Stimulated activated CD8-positive, alpha-beta memory T cell treated with anti-CD3 and anti-CD28 coated beads, Interleukin-4, amount 100 ng/mL, for 48 hours (primary cell): ENCODE measurements at places on chromosomes 5 and 9.

DNA sequence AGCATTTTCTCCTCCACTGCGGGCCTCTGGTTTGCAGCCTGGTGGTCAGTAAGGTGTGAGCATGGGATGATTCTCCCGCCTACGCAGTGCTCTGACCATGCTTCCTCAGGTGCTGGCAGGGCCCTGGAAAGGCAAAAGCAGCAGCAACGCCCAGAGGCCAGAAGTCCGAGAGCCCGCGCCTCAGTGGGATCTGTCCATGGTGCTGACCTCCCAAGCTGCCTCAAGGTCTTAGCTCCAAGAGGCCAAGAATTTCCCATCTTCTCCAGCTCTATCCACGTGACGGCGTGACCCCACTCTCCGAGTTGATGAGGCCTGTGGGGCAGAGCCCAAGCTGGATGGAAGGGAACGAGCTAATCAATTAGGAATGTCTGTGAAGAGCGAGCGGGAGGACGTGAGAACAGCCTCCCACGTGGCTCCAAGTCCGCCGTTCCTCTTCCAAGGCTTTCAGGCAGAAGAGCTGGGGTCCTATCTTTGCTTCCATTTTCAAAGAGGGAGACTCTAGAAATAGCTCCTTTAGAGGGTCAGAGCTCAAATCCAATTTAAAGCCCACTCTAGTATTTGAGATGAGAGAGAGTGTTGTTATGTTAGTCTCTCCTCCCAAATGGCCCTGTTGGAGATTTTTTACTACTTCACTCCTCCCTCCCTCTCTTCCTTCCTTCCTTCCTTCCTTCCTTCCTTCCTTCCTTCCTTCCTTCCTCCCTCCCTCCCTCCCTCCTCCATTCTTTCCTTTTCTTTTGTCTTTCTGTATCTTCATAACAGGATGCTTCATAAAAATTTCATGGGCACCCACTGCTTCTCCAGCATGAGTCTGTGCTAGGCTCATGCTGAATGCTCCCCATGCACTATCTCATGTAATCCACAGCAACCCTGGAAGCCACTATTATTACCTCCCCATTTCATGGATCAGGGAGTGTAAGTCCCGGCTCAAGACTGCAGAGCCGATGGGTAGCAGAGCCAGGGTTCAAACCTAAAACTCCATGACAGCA, 69.3 kb downstream of the OLFM1 start:
- DNase-seq: peak; percentile 45

DNA sequence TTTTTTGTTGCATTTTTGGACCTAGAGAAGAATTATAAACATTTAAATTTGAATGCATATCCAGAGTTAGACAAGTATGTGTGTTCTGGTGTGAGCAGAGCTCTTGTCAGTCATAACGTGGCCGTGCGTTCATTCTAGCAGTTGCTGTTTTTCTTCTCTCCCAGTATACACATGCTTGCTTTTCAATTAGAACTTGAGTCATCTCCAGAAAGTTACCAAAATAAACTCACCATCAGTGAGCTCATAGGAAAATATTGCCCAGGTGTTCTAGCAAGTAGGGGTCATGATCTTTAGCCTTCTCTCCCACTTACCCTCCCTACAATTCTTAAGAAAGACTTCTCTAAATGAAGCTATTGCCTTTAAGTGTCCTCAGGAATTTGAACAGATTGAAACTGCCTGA, 247.5 kb upstream of the TUT7 start:
- DNase-seq: no peak

DNA sequence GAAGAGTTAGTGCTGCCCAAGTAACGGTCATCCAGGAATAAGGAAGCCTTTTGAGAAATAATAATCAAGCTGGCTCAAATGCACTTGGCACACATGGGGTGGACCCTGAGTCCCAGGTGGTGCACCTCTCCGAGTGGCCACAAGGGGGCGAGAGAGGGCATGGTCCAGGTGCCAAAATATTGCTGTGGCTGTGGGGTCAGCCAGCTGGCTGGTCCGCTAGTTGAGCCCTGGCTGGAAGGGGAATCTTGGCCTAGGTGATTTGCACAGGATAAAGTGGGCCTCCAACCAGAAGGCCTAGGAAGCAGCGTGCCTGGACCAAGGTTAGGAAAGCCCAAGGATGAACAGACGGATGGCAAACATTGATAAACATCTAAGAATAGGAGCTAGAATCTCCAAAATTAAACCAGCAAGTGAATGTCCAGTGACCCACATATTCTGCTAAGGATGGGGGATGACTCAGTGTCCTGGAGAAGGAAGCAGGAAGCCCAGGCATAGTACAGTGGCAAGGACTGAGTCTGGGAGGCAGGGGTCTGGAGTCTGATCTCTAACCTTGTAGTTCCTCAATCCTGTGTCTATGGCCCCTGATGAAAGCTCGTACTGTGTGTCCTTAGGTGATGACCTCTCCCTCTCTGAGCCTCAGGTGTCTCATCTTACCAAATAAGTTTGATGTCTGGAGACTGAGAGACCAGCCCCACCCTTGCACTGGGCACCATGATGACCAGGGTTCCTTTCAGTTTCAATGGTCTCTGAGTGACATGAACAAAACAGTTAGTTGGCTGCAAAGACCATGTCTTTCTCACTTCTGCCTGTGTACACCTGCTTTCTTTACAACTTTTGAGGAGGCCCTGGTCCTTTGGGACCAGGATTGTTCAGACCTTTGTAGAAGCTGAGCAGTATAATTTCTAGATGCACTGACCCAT, 19.2 kb upstream of the SHB start:
- DNase-seq: peak; percentile 88

- DNase-seq: peak; percentile 65
Observed at GRCh38 chr5:179819296-179820126, 1.2 kb upstream of the SQSTM1 start.

DNA sequence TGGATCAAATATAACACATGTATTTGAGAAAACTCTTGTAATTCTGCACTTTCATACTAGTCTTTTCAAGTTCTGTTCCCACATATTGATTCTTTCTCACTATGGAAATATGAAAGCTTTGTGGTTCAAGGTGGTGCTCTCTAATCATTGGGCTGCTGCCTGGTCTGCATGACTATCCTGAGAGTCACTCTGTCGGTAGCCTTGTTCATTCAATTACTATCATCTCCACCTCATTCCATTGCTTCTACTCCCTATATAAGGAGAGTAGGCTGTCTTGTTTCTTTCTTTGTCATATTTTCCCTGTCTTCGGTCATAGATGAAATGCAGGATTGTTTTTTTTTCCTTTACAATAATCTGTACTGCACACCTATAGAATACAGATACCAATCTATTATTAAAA, 341.4 kb upstream of the ACTBL2 start:
- DNase-seq: no peak

GRCh38 chr5:418162-419121, 24.5 kb upstream of the EXOC3 start:
- no peak for DNase-seq

- no peak for DNase-seq
Observed at GRCh38 chr5:143188083-143188482, 215.4 kb downstream of the NR3C1 start.

GRCh38 chr5:177232761-177233160, 70.8 kb downstream of the RAB24 start:
- no peak for DNase-seq

GRCh38 chr5:127176769-127177168, 103.5 kb upstream of the C5orf63 start:
- no peak for DNase-seq

DNA sequence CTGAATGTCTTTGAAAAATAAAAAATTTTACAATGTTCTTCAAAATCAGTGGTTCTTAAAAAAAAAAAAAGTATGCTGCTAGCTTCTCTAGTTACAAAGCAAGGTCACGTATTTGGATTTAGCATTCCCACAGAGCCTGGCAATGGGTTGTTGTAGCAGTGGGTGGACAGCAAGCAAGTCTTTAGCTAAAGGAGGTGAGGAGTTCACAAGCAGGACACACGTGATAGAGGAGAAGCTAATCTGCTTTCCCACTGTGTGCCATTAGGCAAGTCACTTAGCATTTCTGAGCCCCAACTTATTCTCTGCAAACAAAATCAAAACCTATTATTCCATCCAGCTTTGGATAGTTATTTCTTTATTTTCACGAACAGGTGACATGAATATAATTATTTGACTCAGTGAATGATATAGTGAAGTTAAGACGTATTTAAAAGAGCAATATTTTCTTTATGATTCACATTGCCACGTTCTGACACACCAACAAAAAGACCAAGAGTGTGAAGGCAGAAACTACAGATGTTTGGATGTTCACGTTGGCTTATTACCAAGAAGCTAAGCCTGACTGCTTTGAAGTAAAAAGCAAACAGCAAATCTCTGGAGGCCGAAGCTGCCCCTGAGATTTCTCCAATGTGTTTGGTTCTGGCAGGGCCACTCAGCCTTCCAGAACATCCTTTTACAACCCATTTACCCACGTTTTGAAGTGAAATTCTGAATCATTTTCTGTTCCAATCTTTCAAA, 612.1 kb upstream of the CDH6 start:
- DNase-seq: no peak

- DNase-seq: no peak
Observed at GRCh38 chr5:157214861-157215513, 34.3 kb downstream of the ITK start.

- DNase-seq: peak; percentile 56
Observed at GRCh38 chr5:143222287-143223231, 180.9 kb downstream of the NR3C1 start.

DNA sequence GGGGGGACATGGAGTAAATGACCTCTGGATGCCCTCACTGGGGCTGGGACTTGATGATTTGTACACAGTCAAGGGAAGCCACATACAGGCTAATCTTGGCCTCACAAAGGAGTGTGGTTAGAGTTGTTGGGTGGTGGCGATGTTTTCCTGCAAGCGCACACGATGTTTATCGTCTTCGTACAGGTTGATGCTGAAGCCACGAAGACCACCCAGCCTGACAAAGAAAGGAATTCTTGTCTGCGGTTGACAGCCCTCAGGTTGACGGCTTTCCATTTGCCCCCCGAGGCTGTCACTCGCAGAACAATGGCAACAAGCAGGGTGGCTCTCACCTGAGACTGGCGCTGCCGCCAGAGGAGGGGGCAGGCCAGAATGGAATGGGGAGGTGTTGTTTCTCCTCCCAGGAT, 14.1 kb upstream of the XPA start:
- no peak for DNase-seq

- no peak for DNase-seq
Observed at GRCh38 chr5:65327582-65327981, 154.1 kb downstream of the ADAMTS6 start.

DNA sequence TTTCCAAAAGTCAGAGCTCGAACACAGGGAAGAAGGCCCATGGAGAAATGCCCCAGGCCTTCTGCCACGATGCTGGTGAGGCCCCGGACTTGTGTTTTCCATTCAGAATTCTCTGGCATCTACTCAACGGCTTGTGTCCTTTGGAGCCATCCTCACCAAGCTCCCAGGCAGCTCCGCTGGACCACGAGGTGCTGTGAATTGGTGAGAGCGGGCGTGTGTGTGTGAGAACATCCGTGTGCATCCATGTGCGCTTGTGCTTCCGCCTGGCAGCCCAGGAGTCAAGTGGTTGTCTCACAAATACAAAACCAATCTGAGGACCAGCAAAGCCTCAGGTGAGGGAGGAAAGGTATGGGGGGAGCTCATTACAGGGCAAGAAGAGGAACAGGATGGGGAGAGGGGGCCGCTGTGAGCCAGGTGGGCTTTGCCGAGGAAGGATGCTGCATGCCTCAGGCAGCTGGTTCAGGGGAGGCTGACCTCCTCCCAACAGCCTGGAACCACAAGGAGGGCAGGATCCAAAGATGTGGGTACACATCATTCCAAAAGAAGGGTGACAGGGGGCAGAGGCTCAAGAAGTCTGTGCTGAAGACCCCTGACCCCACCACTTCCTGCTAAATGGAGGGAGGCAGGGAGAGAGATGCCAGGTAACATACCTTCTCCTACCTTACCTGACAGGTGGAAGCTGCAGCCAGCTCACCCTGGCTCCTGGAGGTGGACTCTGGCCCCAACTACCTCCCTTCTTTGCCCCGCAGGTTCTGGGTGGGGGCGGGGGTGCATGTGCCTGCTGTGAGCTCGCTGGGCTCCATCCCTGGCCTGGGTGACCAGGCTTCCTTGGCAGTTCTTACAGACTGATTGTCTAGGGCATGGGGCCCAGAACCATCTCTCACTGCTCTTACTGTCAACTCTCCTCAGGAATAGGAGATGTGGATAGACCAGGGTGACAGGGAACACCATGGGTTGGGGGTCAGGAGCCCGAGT, 196.3 kb downstream of the PAX5 start:
- DNase-seq: no peak

GRCh38 chr5:57509501-57510260, 27.1 kb upstream of the ACTBL2 start:
- no peak for DNase-seq

- DNase-seq: no peak
Observed at GRCh38 chr5:1012313-1012841, 3.8 kb downstream of the NKD2 start.
